ENCODE measurements at places on chromosomes 16 and 17.

- peaks cover 1% of the 10 kb centered on the region for H3K36me3 ChIP-seq
- peaks cover 4% of the 10 kb centered on the region for H3K4me1 ChIP-seq
- H3K27ac ChIP-seq, result peak overlapping the region; percentile 67
- peak overlapping the region; percentile 98 for H3K4me3 ChIP-seq
- no peaks in the 10 kb centered on the region for H3K27me3 ChIP-seq
- peak; percentile 69 for DNase-seq
These were observed 825 bp downstream of the BLMH start for GRCh38 chr17:30290696-30291542.

DNA sequence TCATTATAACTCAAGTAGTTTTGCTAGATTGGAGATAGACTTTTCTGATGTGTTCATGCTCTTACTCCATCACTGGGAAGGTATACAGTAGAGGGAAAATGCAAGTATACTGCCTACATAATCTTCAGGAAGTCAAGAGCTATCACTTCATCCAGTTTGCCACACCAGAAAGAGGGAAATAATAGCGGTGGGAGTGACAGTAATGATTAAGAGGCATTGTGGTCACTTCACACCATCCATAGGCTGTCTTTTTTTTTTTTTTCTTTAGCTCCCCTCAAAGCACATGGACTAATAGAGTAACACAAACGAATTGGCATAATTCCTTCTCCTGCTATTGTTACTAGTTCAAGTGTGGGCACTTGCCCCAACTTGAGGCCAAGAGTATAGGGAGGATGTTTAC, 28.4 kb upstream of the HLF start:
- DNase-seq, result no peak
- no peak overlapping the region for H3K4me3 ChIP-seq
- H3K27me3 ChIP-seq, result no peaks in the 10 kb centered on the region
- no peaks in the 10 kb centered on the region for H3K36me3 ChIP-seq
- no peaks in the 10 kb centered on the region for H3K4me1 ChIP-seq

- no peak overlapping the region for H3K4me3 ChIP-seq
- H3K4me1 ChIP-seq, result no peaks in the 10 kb centered on the region
These were observed 6.2 kb upstream of the ABCA8 start for GRCh38 chr17:68961214-68961882.

DNA sequence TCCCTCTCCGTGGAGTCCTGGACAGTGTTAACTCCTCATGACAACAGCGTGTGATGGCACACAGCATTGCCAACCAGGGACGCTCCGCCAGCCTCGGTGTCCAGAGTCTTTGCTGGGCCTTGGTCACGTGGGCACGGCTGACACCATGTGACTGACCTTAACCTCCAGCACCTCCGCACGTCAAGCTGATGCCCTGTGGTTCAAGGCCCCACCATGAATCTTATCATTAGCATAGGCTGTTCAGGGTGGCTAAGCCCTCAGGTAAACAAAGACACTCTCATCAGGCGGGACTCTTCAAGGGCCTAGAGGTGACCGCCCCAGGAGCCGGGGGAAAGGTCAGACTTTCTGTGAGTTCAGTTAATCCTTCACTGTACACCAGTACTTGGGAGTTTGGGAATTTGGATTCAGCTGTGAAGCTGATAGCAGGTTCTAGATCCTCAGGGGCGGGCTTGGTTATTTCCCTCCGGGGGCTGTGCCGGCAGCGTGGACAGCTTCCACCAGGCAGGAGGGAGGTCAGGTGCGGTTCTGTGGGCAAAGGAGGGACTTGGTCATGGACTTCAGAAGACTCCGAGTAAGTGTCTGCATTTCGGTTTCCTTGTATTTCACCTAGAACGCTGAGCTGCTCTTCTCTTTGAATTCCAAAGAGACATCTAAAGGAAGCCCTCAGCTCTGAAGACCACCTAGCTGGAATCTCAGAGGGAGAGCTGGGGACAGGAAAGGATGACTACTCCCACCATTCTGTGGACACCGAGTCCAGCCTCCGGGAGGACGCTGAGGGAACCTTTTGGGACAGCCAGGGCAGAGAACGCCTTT, 195.5 kb upstream of the CIBAR2 start:
- no peak overlapping the region for H3K4me3 ChIP-seq
- no peaks in the 10 kb centered on the region for H3K4me1 ChIP-seq
- H3K27ac ChIP-seq, result peak overlapping the region; percentile 19
- no peak for DNase-seq

DNA sequence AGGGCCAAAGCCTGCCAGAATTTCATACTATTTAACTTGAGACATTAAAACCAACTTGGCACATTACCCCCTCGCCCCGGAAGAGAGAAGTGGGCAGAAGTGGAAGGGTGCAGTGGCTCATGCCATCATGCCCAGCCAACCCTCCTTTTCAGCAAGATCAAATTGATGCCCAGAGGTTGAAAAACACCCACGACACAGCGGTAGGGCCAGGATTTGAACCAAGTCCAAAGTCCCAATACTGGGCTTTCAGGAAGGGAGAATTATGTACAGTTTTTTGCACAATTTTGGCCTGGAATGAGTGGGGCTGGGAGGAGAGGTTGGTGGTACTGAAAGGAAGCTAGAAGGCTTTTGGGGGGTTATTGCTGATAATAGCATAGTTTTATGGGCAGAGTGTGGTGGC, 11.0 kb downstream of the PDP2 start:
- no peaks in the 10 kb centered on the region for H3K36me3 ChIP-seq
- H3K4me3 ChIP-seq, result no peak overlapping the region
- no peak for DNase-seq
- H3K4me1 ChIP-seq, result peaks cover 12% of the 10 kb centered on the region
- no peak overlapping the region for H3K27ac ChIP-seq
- H3K27me3 ChIP-seq, result no peaks in the 10 kb centered on the region

GRCh38 chr17:28811651-28812090, 30.9 kb downstream of the FAM222B start:
- no peaks in the 10 kb centered on the region for H3K27me3 ChIP-seq
- no peaks in the 10 kb centered on the region for H3K36me3 ChIP-seq
- peak overlapping the region; percentile 64 for H3K4me3 ChIP-seq
- peaks cover 4% of the 10 kb centered on the region for H3K4me1 ChIP-seq
- peak; percentile 55 for DNase-seq
- H3K27ac ChIP-seq, result peak overlapping the region; percentile 95

- no peak for DNase-seq
- no peaks in the 10 kb centered on the region for H3K4me1 ChIP-seq
- H3K36me3 ChIP-seq, result no peaks in the 10 kb centered on the region
- no peaks in the 10 kb centered on the region for H3K27me3 ChIP-seq
These were observed 4.3 kb upstream of the CPSF4L start for GRCh38 chr17:73265646-73266640.

GRCh38 chr17:17757391-17757791, 76.1 kb downstream of the RAI1 start:
- H3K27me3 ChIP-seq, result no peaks in the 10 kb centered on the region
- no peak for DNase-seq
- H3K4me3 ChIP-seq, result no peak overlapping the region
- H3K4me1 ChIP-seq, result peaks cover 42% of the 10 kb centered on the region
- H3K27ac ChIP-seq, result no peak overlapping the region
- peaks cover 66% of the 10 kb centered on the region for H3K36me3 ChIP-seq
